ENCODE measurements at places on chromosomes 4 and X. TPM values are rescaled to one million over a fixed set of nuclear protein-coding genes. Genes with fewer than 3 reads are reported as not detected.

DNA sequence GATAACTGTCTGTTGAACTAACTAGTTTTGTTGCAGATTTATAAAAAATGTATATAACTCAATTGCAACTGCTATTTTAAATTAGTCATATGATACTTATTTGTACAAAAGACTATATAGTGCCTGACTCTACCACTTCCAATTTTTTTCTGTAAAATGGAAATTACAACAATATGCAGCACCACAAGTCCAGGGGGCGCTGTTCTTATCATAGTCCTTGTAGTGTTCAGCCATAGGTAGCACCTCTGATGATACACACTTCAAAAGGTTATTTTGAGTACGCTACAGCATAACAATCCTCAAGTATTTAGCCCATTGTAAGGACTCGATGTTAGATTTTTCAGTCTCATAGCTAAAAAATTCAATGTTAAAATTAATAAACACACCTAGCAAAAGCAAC, 174.9 kb downstream of the CORIN start:
- DNase-seq = no peak

DNA sequence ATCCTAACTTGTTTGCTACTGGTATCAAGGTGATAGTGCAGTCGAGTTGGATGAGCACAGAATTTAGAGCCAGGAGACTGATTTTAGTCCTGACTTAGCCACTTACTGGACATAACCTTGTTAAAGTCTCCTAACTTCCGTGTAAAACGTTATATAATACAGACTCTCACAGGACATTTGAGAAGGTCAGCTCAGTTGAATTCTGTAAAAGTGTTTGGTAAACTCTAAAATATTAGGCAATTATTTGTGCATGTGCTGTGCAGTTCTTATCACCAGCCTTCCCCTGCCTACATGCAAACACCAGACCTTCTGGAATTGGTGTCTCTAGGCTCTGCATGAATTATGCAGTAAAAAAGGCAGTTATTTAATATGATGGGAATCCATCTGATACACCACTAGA, 45.4 kb downstream of the FNIP2 start:
- DNase-seq = no peak

- peak; percentile 57 for DNase-seq
Observed at GRCh38 chr4:186820391-186820891, 96.8 kb upstream of the FAT1 start.

DNA sequence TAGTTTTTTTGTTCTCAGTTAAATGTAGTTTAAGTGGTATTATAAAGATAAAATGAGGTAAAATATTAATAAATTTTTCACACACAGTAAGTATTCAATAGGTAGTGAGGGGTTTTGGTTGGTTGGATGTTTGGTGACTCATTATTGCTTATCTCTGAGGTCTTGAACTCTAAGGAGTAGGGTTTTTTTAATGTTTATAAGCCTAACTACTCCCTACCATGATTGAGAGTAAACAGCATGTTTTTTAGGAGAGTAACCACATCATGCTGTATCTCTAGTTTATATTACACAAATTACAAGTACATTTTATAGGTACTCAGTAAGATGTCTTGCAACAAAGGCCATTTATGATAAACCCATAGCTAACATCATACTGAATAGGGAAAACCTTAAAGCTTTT, 181.6 kb downstream of the MAPK10 start:
- no peak for DNase-seq

- DNase-seq = no peak
Observed at GRCh38 chr4:63371001-63371400, 1038.2 kb downstream of the TECRL start.

- no peak for DNase-seq
Observed at GRCh38 chr4:8114456-8115202, 44.0 kb downstream of the ABLIM2 start.

GRCh38 chrX:101206471-101206870, 13.1 kb upstream of the DRP2 start:
- DNase-seq = no peak

- no peak for DNase-seq
Observed at GRCh38 chr4:127309369-127310102, 323.2 kb upstream of the INTU start.

SGMS2 gene
- polyA plus RNA-seq = 15.5 TPM

PAGE1 gene
- not detected for polyA plus RNA-seq

FRG2 gene
- 0.05 TPM for polyA plus RNA-seq

UGT2B17 gene
- not detected for polyA plus RNA-seq
